ENCODE measurements at places on chromosomes 12 and 14. TPM values are rescaled to one million over a fixed set of nuclear protein-coding genes. Genes with fewer than 3 reads are reported as not detected.

POMT2 gene
- 15.9 TPM for total RNA-seq

ANG gene
- 50.4 TPM for total RNA-seq

LRRIQ1 gene
- total RNA-seq = not detected

IGFBP6 gene
- 16.9 TPM for total RNA-seq

LRP1-AS gene
- total RNA-seq = not detected

MDM1 gene
- total RNA-seq = 11.6 TPM

AICDA gene
- not detected for total RNA-seq

CCDC196 gene
- 1.2 TPM for total RNA-seq

DAD1 gene
- total RNA-seq = 142 TPM

IL22 gene
- total RNA-seq = not detected

RNF212B gene
- not detected for total RNA-seq

FBRSL1 gene
- 63.1 TPM for total RNA-seq

TULP3 gene
- 7.5 TPM for total RNA-seq

EID3 gene
- 2.4 TPM for total RNA-seq

EMP1 gene
- total RNA-seq = 1,135 TPM

GPX2 gene
- 672 TPM for total RNA-seq

TRPV4 gene
- 0.09 TPM for total RNA-seq

EPYC gene
- total RNA-seq = not detected

NEUROD4 gene
- not detected for total RNA-seq

RPL10L gene
- total RNA-seq = 9.6 TPM

CLEC14A gene
- total RNA-seq = 7.7 TPM

ADAMTS20 gene
- not detected for total RNA-seq

RPGRIP1 gene
- not detected for total RNA-seq

TMEM260 gene
- 17.9 TPM for total RNA-seq

ALDH1L2 gene
- 3.1 TPM for total RNA-seq

UNC79 gene
- 0.09 TPM for total RNA-seq

MORN3 gene
- total RNA-seq = not detected

GPR135 gene
- total RNA-seq = 2.0 TPM

KRT8 gene
- total RNA-seq = 4,291 TPM

PIANP gene
- 0.67 TPM for total RNA-seq

ERBB3 gene
- 188 TPM for total RNA-seq

MSRB3 gene
- 20.4 TPM for total RNA-seq

PLD4 gene
- 2.2 TPM for total RNA-seq

CELA1 gene
- not detected for total RNA-seq

NYNRIN gene
- 13.2 TPM for total RNA-seq

SALL2 gene
- 3.8 TPM for total RNA-seq

NOXRED1 gene
- total RNA-seq = 0.45 TPM

Data from left colon (tissue), 2 donors.